Lung microvascular endothelial cell (primary cell): ENCODE measurements at places on chromosomes 6 and 20. TPM values are rescaled to one million over a fixed set of nuclear protein-coding genes. Genes with fewer than 3 reads are reported as not detected.

GRCh38 chr6:147000545-147001488 lies 203.4 kb upstream of the STXBP5 start:
- DNase-seq = peak; percentile 6

DNA sequence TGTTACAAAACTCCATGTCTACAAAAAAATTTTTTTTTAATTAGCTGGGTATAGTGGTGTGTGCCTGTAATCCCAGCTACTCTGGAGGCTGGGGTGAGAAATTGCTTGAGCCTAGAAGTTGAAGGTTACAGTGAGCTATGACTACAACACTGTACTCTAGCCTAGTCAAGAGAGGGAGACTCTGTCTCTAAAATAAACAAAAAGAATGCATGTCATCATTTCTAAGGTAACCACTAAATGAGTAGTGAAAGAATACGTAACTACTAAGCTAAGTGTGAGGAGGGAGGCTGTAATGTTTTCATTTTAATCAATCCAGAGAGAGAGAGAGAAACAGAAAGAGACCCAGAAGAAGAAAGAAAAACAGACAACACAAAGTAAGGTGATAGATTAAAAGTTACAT lies 9.9 kb downstream of the SYCP2 start:
- no peak for DNase-seq

DNA sequence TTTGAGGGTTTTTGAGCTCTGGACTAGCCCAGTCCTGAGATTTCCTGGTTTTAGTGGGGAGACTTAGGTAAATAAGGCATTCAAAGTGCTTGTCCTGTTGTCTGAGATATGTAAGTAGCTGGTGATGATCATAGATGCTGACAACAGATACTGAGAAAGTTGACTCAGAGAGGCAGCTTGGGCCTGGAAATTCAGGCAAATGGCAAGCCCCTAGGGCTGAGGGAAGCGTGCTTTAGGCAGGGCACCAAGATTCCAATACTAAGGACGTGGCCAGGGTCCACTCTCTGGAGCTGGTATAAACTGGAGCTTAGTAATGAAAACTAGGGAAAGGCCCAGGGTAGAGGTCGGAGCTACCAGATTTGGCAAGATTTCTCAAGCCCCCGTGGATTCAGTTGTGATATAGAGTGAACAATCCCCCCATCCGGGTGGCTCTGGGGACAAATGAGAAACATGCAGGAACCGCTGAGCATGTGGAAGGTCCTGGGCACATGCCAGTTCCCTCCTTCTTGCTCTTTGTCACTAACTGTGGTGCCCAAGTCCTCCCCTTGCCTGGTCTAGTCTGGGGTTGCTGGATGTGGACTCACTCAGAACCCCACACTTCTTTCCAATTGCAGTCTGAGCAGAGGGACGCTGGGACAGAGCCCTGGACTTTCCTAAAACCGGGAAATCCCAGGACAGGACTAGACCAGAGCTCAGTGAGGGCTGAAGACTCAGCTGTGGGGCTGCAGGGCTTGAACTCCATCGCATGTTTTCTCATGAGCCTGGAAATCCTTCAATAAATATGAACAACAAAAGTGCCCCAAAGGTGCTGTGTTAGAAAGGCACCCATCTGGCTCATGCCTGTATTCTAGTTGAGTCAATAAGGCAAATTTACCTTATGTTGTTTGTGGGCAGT lies 10.3 kb downstream of the SLC22A3 start:
- DNase-seq = no peak

- DNase-seq = no peak
These were observed 152.3 kb downstream of the CDC5L start for GRCh38 chr6:44539701-44540355.

- DNase-seq = no peak
These were observed 122.0 kb downstream of the CDK19 start for GRCh38 chr6:110693296-110693695.

- DNase-seq = no peak
These were observed 24.8 kb downstream of the GLYATL3 start for GRCh38 chr6:49524541-49524940.

- DNase-seq = no peak
These were observed 67.2 kb upstream of the KIF25 start for GRCh38 chr6:167930295-167930694.

DNA sequence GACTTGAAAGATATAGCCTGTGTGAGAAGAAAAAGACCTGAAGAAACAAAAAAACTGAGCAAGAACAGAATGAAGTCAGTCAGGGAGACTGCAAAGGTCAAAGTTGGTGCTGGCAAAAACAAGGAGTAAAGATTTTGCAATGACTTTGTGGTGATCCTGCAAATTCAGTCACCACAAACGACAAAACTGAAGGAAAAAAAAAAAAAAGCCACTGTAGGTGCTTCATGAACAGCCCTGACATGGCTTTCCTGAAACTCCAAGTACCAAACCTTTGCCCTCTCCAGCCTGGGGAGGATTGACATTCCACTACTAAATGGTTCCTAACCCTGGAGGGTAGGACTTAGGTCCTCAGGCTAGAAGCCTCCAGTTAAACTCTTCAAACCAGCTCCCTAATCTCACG lies 114.7 kb upstream of the BEND3 start:
- DNase-seq = no peak

- DNase-seq = no peak
These were observed 259.9 kb upstream of the SASH1 start for GRCh38 chr6:148082696-148083095.

- DNase-seq = no peak
These were observed 126.8 kb downstream of the IPCEF1 start for GRCh38 chr6:154229786-154230185.

GRCh38 chr6:69026243-69026642 lies 391.2 kb downstream of the ADGRB3 start:
- DNase-seq = no peak

DNA sequence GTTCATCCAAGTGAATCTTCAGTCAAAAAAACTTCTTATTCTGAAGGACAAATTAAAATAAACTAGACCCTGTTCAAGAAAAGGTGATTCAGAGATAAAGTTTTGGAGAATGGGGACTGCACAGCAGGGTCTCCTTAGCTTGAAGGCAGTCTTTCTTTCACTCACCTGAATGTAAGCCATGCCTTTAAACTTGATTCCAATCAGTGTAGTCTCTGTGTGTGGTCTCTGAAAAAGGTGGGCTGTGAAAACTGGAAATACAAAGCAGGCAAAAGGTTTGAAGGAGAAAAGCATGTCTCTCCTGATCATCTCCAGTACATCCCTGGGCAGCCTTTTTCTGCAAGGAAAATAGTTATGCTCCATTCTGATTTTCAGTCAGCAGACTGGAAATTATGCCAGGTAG lies 188.0 kb upstream of the SASH1 start:
- no peak for DNase-seq

DNA sequence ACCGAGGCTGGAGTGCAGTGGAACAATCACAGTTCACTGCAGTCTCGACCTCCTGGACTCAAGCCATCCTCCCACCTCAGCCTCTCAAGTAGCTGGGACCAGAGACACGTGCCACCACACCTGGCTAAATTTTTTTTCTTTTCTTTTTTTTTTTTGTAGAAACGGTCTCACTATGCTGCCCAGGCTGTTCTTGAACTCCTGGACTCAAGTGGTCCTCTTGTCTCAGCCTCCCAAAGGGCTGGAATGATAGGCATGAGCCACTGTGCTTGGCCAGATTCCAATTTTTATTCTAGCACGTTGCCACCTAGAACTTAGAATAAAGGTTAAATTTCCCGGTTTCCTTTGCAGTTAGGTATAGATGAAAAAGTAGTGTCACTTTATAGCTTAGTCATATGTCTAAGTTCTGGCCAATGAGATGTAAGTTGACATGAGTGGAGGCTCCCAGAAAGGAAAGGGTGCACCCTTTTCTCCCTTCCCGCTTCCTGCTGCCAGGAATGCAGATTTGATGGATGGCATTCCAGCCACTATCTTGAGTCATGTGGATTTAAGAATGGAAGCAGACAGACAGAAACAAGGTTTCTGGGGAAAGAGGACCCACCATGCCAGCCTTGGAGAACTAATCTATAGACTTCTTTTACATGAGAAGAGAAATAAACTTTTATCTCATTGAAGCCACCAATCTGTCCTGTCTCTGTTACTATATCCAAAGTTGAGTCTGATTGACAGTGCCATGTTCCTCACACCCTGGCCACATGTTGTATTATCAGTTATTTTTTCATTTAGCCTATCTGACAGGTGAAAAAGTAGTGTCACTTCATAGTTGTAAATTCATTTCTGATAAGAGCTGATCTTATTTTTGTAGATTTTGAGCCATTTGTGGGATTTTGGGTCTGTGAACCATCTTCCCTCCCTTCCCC lies 60.6 kb upstream of the NCOA3 start:
- DNase-seq = no peak

DNA sequence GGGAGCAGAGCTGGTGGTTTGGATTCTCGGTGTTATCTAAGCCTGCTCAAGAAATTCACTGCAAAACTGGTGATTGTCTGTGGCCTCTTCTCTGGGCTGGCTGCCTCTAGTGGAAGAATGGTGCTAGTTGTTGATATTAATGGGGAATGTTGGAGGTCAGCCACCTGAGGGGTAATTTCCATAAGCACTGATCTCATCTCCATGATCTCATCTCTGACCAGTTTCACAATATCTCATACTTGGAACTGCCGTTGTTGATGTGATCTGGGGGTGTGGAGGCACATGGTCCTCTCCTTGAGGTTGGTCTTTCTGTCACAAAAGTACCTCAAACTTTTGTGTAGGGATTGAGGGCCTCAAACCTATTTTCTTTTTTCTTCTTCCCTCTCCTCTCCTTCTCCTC lies 102.6 kb downstream of the CD109 start:
- peak; percentile 88 for DNase-seq

DNA sequence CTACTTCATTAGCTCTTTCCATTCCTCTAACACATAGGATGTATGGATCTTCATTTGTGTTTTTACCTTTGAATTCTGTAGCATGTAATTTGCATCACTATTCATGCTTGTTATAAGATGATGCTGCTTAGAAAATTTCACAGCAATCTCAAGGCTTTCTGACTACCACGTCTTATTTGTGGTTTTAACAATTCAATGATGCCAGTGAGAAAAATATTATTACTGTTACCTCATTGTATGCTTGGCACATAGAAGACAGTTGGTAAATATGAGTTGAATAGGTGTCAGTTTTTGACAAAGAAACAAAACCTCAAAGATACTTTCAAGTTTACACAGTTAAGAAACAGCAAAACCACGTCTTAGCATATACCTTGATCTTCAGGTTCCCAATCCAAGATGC lies 428.6 kb downstream of the TFAP2A start:
- no peak for DNase-seq

GRCh38 chr20:3275966-3276679 lies 37.1 kb upstream of the SLC4A11 start:
- no peak for DNase-seq

Gene LGSN
- not detected in 2 replicates for total RNA-seq

Gene SIRPD
- total RNA-seq = not detected in 2 replicates

Gene TOX2
- total RNA-seq = 0.60 and 1.7 TPM in 2 replicates

Gene LINC00237
- total RNA-seq = not detected in 2 replicates

Gene TRIM10
- under 0.01 TPM in 1 of 2 replicates, not detected in the other for total RNA-seq

Gene GATA5
- not detected in 2 replicates for total RNA-seq

Gene VWA7
- total RNA-seq = under 0.01 and 0.40 TPM in 2 replicates

Gene ZC2HC1B
- not detected in 2 replicates for total RNA-seq

Gene NNAT
- total RNA-seq = 0.22 TPM in 1 of 2 replicates, not detected in the other

Gene GOPC
- 22.0 and 34.1 TPM in 2 replicates for total RNA-seq

Gene DEFB110
- total RNA-seq = not detected in 2 replicates

Gene GPX5
- total RNA-seq = not detected in 2 replicates

Gene SNRPB
- 147 and 211 TPM in 2 replicates for total RNA-seq

Gene MRPL14
- 65.4 and 67.1 TPM in 2 replicates for total RNA-seq

Gene C6orf15
- total RNA-seq = not detected in 2 replicates
